CD4-positive, alpha-beta T cell treated with Interleukin-4 for 4 hours (primary cell): ENCODE measurements at places on chromosomes 16 and 17.
A peak's percentile ranks its signal among the peaks of the same experiment; 100 is the strongest.

GRCh38 chr17:28958820-28959455 lies 7.6 kb upstream of the PHF12 start:
- no peak for DNase-seq

- no peak for DNase-seq
Measured at GRCh38 chr17:43216369-43216761, 4.7 kb downstream of the TMEM106A start.

DNA sequence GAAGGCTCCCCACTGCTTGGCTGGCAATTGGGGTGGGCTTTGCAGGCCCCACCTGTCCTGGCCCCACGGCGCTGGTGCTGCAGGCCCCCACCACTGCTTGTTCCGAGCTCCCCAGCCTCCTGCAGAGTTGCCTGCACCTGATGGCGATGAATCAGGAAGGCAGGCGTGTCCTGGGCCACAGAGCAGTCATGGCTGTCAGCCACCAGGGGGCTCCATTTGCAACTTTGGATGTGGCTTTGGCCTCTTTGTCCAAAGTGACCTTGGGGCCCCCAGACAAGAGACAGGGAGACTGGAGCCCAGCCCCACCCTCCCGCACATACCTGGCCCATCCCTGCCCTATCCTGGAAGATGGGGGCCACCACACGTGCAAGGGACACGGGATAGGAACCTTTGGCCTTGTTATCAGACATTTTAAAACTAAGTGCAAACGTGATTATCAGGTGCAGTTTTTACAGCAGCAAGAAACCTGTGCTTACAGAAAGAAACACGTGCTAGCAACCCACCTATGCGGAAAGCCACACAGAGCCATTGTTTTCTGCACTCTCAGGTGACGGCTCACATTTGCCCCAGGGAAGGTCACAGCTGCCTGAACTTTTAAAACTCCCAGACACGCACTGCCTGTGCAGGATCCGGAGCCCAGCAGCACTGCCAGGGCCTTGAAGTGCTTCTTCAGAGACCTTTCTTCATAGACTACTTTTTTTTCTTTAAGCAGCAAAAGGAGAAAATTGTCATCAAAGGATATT lies at the start of gene DNASE1:
TSS of gene DNASE1 (plus strand) at position 443 of the 743 bp plus-strand sequence. CDS start 683 bp downstream, outside the sequence.
- peak; percentile 48 for DNase-seq

DNA sequence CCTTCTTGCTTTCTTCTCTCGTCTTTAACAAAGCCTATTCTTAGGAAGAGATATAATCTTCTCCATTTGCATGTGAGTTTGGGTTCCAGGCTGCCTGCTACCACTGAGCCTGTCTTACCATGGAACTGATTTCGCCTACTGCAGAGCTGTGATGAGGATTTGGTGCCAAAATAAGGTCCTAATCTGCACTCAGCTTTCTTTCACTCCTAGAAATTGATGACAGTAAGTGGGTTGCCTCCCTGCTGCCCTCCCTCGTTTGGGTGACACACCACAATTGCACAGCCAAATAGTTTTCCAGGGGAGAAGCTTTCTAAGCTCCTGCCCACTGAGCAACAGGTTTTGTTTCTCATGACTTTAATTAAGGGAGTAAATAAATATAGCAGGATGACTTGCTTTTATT lies 25.1 kb upstream of the ASIC2 start:
- DNase-seq: no peak

- DNase-seq: peak; percentile 6
Measured at GRCh38 chr17:70137451-70138230, 31.7 kb upstream of the KCNJ2 start.

DNA sequence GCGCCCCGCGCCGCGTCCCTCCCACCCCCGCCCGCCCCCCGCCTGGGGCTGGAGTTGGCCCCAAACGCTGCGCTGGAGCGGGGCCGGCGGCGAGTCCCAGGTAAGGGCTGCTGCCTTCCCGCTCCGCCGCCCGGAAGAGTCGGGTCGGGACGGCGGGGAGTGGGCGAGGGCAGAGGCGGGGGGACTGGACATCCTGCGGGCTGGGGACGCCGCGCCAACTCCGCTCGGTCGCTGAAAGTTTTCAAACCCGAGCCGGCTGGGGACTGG lies 469 bp downstream of the GPRC5C start:
- DNase-seq: no peak

DNA sequence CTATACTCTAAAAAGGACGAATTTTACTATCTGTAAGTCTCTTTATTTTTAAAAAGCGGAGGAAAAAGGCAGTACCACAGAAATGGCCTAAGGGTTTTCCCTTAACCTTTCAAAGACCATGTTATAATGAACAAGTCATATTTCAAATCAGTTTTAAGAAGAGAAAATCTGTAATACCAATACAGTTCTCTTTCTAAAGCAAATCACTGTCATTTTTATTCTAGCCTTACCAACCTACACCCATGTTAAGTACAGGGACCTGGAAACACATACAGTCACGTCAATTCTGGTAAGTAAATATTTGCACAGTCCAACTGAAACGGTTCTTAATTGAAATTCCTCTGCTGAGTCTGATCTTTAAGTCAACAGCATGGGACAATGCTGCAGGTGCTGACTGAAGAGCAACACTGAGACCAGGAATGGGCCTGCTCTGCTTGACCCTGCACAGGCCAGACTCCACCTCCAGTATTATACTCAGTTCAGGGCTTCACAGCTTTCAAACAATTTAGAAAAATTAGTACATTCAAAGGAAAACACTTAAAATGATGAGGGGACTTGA lies 20.2 kb downstream of the MBTPS1 start:
- DNase-seq: no peak
